Mesothelial cell of epicardium (in vitro differentiated cells): ENCODE measurements at places on chromosomes 7 and 10.

DNA sequence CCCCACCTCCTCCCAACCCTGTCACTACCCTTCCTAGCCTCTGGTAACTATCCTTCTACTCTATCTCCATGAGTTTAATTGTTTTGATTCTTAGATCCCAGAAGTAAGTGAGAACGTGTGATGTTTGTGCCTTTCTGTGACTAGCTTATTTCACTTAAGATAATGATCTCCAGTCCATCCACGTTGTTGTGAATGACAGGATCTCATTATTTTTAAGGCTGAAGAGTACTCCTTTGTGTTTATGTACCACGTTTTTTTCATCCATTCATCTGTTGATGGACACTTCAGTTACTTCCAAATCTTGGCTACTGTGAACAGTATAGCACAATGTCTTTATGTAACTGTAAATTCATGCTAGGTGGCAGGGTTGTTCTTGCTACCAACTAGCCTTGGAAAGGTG is 461.6 kb downstream of the PLXDC2 start:
- DNase-seq = no peak
- peaks cover 17% of the 10 kb centered on the region for H3K36me3 ChIP-seq
- H3K27me3 ChIP-seq = no peaks in the 10 kb centered on the region
- H3K4me1 ChIP-seq = peaks cover 14% of the 10 kb centered on the region

DNA sequence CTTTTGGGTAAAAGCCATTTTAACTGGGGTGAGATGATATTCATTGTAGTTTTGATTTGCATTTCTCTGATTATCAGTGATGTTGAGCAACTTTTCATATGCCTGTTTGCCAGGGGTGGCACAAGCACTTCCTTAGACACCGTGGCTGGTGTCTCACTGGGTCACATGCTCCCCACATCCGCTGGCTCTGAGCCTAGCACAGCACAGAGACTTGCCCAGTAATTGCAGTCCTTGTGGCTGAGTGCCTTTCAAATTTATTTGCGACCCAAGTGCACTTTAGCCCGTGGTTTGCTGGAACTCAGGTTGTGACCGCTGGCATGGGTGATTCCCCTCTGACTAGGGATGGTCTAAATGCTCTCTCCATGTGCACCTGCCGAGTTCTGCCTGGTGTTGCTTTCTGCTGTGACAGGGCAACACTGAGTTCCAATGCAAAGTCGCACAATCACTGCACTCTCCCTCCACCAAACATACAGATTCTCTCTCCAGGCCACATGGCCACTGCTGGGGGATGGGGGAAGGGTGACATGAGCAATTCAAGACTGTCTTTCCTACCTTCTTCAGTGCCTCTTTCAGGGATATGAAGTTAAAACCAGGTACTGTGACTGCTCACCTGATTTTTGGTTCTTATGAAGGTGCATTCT is 66.5 kb downstream of the ZNF277 start:
- H3K4me3 ChIP-seq = no peak overlapping the region
- H3K27ac ChIP-seq = no peak overlapping the region
- DNase-seq = no peak
- H3K4me1 ChIP-seq = peaks cover 4% of the 10 kb centered on the region
- H3K27me3 ChIP-seq = no peaks in the 10 kb centered on the region

GRCh38 chr7:143410521-143411004 is 1.9 kb upstream of the EPHA1 start:
- DNase-seq = no peak
- peak overlapping the region; percentile 48 for H3K27ac ChIP-seq
- H3K27me3 ChIP-seq = no peaks in the 10 kb centered on the region
- H3K36me3 ChIP-seq = no peaks in the 10 kb centered on the region

DNA sequence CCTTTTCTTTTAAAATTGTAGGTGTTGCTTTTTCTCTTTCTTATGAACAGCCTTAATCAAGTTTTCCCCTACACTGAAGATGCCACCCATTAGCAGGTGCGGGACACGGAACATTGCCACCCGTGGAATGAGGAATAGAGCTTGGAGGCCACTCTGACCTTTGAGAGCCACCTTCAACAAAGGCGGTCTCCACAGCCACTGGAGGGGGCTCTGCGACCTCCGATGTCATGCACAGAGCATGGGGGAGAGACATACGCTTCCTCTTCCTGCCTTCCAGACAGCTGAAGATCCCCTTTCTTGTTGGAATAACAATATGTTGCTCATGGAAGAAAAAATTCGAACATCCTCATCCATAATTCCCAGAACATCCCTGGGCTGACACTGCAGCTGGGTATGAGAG is 39.1 kb downstream of the ADARB2 start:
- no peaks in the 10 kb centered on the region for H3K4me1 ChIP-seq
- no peak for DNase-seq
- no peak overlapping the region for H3K4me3 ChIP-seq
- no peaks in the 10 kb centered on the region for H3K27me3 ChIP-seq
- no peaks in the 10 kb centered on the region for H3K36me3 ChIP-seq

DNA sequence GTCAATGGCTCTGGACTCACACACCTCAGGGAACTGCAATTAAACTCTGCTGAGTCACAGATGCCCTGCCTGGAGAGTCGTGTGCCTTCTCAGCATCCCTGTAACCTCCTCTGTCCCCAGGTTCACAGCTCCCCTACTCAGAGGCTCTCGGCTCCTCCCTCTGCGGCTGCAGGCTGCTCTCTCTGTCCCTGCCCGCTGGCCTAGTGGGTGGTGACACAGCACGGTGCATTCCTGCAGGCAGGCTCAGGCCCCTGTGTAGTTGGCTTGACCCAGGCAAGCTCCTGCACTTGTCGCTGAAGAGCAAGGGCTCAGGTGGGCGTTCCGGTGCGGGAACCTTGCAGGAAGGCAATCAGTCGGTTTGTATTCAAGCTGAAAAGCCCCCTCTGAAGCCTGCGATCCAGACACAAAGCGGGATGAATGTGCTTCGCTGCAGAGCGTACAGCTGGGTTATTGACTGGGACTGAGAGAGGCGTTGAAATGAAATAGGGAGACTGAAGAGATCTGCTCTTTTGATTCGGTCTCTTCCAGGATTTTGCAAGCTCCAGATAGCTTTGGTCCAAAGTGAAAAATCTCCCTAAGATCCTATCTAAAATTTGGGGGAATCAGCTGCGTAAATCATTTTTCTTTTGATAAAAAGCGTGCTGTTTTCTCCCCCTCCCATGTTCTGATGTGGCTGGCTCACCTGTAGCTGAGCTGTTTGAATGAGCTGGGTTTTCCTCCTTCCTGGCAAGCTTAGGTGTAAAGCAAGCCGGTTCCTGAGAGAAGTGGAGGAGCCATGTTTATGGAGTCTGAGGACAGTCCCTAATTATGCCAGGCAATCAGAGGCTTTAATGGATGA is 208.7 kb upstream of the PHYHIPL start:
- H3K27me3 ChIP-seq = peaks cover 9% of the 10 kb centered on the region
- H3K4me3 ChIP-seq = peak overlapping the region; percentile 49
- H3K36me3 ChIP-seq = no peaks in the 10 kb centered on the region
- no peak for DNase-seq
- H3K4me1 ChIP-seq = peaks cover 12% of the 10 kb centered on the region

DNA sequence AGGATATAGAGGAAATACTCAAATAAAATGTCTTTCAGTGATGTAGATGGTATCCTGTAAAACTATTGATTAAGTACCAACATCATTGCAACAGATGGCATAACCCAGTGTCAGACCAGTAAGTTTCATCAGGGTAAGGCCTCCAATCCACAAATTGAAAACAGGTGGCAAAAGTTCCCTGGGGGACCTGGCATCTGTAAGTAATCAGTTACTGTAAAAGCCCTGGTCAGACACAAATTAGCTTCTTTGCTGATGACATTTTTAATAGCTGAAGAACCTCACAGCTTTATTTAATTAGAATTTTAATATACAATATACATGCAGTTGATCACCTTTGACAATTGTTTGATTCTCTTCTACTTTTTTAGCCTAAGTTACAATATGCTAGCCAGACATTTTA is 152.5 kb downstream of the PLXDC2 start:
- H3K27me3 ChIP-seq = no peaks in the 10 kb centered on the region
- DNase-seq = no peak
- no peak overlapping the region for H3K27ac ChIP-seq
- H3K4me3 ChIP-seq = no peak overlapping the region
- peaks cover 15% of the 10 kb centered on the region for H3K4me1 ChIP-seq
